Testis (tissue), 5 donors: ENCODE measurements at places on chromosomes 4 and X. TPM values are rescaled to one million over a fixed set of nuclear protein-coding genes. Genes with fewer than 3 reads are reported as not detected.

KLHL34 gene
- 0.47 TPM for total RNA-seq

SOWAHB gene
- total RNA-seq: 0.12 TPM

PAGE1 gene
- 28.5 TPM for total RNA-seq

MAP7D2 gene
- total RNA-seq: 36.6 TPM

MAGEA9B gene
- 24.6 TPM for total RNA-seq

F8A2 gene
- not detected for total RNA-seq

FDCSP gene
- total RNA-seq: not detected

SYTL4 gene
- total RNA-seq: 51.4 TPM

MND1 gene
- 8.3 TPM for total RNA-seq

S100P gene
- 2.1 TPM for total RNA-seq

CT45A10 gene
- total RNA-seq: 27.9 TPM

CXXC4 gene
- 10.2 TPM for total RNA-seq

RNF128 gene
- total RNA-seq: 1.5 TPM

TRIM75 gene
- 0.24 TPM for total RNA-seq

USP17L13 gene
- not detected for total RNA-seq

ADGRL3 gene
- total RNA-seq: 12.8 TPM

HS3ST1 gene
- total RNA-seq: 8.8 TPM

EDNRA gene
- total RNA-seq: 9.4 TPM

HHIP gene
- total RNA-seq: 3.5 TPM

C4orf54 gene
- total RNA-seq: 0.39 TPM

DKK2 gene
- total RNA-seq: not detected

EOLA2 gene
- total RNA-seq: 42.0 TPM

DCAF12L2 gene
- total RNA-seq: 64.9 TPM

IL1RAPL1 gene
- 0.94 TPM for total RNA-seq

CLCN5 gene
- total RNA-seq: 22.1 TPM

RASL11B gene
- 16.7 TPM for total RNA-seq

PLAC8 gene
- total RNA-seq: 1.3 TPM

GIMD1 gene
- total RNA-seq: not detected

RRH gene
- 0.43 TPM for total RNA-seq

PNMA6A gene
- total RNA-seq: 3.7 TPM

NCAPG gene
- total RNA-seq: 7.6 TPM

MUC7 gene
- not detected for total RNA-seq

RUFY3 gene
- 247 TPM for total RNA-seq

NHS gene
- 21.8 TPM for total RNA-seq

CASP3 gene
- total RNA-seq: 12.0 TPM

LEF1 gene
- total RNA-seq: 37.1 TPM

CPLX1 gene
- total RNA-seq: 5.5 TPM

SH3D19 gene
- 49.9 TPM for total RNA-seq

GABRG1 gene
- 0.24 TPM for total RNA-seq

GATA1 gene
- 0.24 TPM for total RNA-seq

CFI gene
- 24.5 TPM for total RNA-seq

CDX4 gene
- total RNA-seq: 0.25 TPM

GYPA gene
- not detected for total RNA-seq

TEX13C gene
- 7.2 TPM for total RNA-seq

CLDN22 gene
- not detected for total RNA-seq

GPR82 gene
- 0.31 TPM for total RNA-seq

RBM46 gene
- total RNA-seq: 46.2 TPM

TBC1D1 gene
- total RNA-seq: 130 TPM

NWD2 gene
- total RNA-seq: 0.63 TPM

FRMD7 gene
- total RNA-seq: not detected

SLITRK2 gene
- 0.16 TPM for total RNA-seq

NAA11 gene
- total RNA-seq: 17.2 TPM

NUDT11 gene
- total RNA-seq: 109 TPM

ADAMTS3 gene
- total RNA-seq: 6.8 TPM

MSX1 gene
- total RNA-seq: 1.7 TPM

MAGEB10 gene
- 6.9 TPM for total RNA-seq

DTHD1 gene
- total RNA-seq: 4.3 TPM

COPS4 gene
- total RNA-seq: 100 TPM
